ENCODE measurements at places on chromosomes 7 and 10. TPM values are rescaled to one million over a fixed set of nuclear protein-coding genes. Genes with fewer than 3 reads are reported as not detected.

AUTS2 gene
- total RNA-seq: 31.3 TPM

PPP1R3A gene
- not detected for total RNA-seq

CELF2 gene
- total RNA-seq: 185 TPM

ITPRID1 gene
- total RNA-seq: not detected

ACTA2 gene
- 123 TPM for total RNA-seq

DKK1 gene
- 40.4 TPM for total RNA-seq

PRTFDC1 gene
- total RNA-seq: 2.8 TPM

GBX1 gene
- not detected for total RNA-seq

HOXA4 gene
- 1.2 TPM for total RNA-seq

PCDH15 gene
- not detected for total RNA-seq

NODAL gene
- not detected for total RNA-seq

SYCE1 gene
- not detected for total RNA-seq

PDZD7 gene
- 1.5 TPM for total RNA-seq

ITIH5 gene
- 162 TPM for total RNA-seq

INA gene
- total RNA-seq: not detected

CPA4 gene
- total RNA-seq: not detected

SHH gene
- total RNA-seq: not detected

ZNF680 gene
- total RNA-seq: 20.5 TPM

HSPA12A gene
- 32.4 TPM for total RNA-seq

HOGA1 gene
- total RNA-seq: 4.8 TPM

CCDC146 gene
- 15.2 TPM for total RNA-seq

ACADSB gene
- total RNA-seq: 18.6 TPM

TDRD1 gene
- 0.17 TPM for total RNA-seq

PROSER2 gene
- 4.9 TPM for total RNA-seq

SMIM30 gene
- total RNA-seq: 68.7 TPM

CISD1 gene
- 6.8 TPM for total RNA-seq

AKR1E2 gene
- 14.1 TPM for total RNA-seq

ANKIB1 gene
- total RNA-seq: 51.4 TPM

HOXA1 gene
- 0.44 TPM for total RNA-seq

KLF14 gene
- 0.94 TPM for total RNA-seq

ETV1 gene
- 1.5 TPM for total RNA-seq

CDK5 gene
- total RNA-seq: 4.1 TPM

FEZF1 gene
- not detected for total RNA-seq

SH2D4B gene
- not detected for total RNA-seq

GPR141 gene
- 1.1 TPM for total RNA-seq

GNG11 gene
- 52.2 TPM for total RNA-seq

TBXAS1 gene
- total RNA-seq: 128 TPM

UNCX gene
- not detected for total RNA-seq

Data from subcutaneous adipose tissue (tissue), 4 donors.